Brain (organoid and tissue), 16 donors: ENCODE measurements at places on chromosomes 6 and 20.

DNA sequence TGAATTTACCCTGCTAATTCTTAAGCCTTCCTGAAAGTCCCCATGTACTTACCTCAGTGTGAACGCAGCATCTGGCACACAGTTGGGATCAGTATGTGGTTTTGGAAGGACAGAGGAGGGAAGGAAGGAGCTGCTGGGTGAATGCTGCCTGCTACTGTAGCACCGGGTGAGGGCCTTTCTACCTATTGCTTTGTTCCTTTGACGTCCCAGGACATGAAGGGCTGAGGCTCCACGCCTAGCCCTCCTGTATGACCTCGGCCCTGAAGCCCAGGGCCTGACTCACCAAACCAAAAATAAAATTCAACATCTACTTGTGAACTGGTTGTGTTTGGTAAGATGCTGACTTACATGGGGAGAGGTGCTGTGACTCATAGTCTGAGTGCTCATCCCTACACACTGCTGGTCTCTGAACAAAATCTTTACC lies 51.1 kb downstream of the ARID1B start:
- DNase-seq: no peak

DNA sequence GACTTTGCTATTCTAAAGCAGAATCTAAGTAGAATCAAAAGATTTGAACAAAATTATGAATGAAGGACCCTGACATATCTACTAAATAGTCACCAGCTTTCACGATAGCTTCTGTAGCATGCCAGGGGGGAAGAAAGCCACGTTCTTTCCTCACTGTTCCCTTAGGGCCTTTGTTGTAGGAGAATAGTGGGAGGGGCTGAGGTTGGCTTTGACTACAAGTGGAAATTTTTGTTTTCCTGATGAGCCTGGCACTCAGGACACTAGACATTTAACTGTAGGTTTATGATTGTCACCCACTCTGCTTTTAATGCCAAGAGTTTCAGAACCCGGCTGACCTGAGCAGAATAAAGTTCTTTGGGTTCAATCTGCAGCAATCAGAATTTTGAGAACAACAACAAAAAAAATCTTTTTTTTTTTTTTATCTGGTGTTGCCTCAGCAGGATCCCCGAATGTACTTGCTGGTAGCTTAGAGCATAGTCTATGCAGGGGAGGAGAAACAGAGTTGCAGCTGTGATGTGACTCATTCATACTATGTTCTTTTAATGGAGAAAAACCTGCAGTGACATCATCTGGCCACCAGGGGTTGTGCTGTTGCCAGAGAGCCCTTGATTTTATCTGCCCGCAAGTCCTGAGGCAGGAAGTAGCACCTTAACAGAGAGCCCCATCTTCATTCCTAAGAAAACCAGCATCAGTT lies 38.5 kb downstream of the TPD52L1 start:
- DNase-seq: no peak

GRCh38 chr6:49001856-49002541 lies 461.1 kb downstream of the MMUT start:
- DNase-seq: peak; percentile 74

DNA sequence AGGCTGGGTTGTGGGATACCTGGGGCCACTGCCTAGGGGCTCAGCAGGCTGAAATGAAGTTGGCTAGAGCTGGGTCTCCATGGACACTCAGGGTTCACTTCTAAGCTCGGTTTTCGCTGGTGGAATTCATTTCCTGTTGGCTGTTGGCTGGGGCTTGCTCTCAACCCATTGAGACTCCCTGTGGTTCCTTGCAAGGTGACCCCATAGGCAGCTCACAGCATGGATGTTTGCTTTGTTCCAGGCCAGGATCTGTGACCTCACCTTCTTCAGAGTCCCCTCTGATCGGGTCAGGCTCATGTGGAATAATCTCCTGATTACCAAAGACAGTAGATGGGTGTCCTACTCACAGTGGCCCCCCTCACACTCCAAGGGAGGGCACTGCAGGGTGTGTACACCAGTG lies 229.3 kb downstream of the QKI start:
- no peak for DNase-seq

DNA sequence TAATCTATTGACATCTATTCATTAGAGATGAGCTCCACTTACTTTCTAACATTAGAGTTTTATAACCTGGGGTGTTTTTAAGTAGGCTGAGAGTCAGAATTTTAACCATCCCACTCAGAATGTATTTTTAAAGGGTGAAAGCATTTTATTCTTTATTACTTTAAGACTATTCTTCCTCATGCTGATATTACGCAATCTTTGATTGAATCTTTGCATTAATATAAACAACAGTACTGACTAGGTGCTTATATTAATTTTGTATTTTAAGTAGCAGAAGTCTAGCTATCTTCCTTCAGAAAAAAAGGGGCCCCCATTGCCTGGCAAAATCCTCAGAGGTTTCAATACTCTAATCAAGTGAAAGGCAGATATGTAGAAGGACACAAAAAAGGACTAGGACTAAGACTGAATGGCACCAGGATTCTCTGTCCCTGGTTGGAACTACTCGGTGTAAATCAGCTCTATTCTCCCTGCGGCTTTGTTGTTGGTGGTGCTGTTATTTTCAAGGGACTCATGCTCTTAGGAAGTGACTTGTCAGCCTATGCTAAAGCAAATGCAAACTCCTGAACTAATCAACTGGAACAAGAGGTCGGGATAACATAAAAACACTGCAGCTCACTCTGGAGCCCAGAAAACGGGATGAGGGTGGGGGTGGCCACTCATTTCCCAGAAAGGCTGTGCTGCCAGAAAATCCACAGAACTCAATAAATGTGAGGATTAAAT lies 1324.4 kb downstream of the GRIK2 start:
- peak; percentile 32 for DNase-seq

DNA sequence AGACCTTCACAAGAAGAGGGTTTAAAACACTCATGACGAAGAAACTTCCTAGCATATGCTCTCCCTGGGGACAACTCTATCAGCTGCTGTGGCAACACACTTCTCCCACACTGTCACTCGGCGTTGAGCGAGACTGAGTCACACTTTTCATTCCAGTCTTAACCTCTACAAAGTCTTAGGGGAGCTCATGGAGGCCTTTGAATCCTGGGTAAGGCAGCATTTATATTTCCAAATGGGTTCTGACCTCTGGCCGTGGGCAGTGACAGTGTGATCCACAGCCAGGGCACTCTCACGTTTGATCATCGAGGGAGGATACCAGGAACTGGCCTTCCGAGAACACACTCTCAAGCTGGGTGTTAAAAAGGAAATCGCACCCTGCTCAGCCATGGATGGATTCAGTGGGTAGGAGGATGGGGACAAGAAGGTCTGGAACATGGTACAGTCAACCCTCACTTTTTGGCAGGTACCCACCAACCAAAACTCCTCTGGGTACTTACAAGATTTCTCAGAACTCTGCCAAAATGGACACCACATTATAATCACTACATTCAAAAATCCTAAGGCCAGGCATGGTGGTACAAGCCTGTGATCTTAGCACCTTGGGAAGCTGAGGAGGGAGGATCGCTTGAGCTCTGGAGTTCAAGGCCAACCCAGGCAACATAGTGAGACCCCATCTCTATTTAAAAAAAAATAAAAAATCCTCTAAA lies 19.6 kb downstream of the RRBP1 start:
- no peak for DNase-seq

DNA sequence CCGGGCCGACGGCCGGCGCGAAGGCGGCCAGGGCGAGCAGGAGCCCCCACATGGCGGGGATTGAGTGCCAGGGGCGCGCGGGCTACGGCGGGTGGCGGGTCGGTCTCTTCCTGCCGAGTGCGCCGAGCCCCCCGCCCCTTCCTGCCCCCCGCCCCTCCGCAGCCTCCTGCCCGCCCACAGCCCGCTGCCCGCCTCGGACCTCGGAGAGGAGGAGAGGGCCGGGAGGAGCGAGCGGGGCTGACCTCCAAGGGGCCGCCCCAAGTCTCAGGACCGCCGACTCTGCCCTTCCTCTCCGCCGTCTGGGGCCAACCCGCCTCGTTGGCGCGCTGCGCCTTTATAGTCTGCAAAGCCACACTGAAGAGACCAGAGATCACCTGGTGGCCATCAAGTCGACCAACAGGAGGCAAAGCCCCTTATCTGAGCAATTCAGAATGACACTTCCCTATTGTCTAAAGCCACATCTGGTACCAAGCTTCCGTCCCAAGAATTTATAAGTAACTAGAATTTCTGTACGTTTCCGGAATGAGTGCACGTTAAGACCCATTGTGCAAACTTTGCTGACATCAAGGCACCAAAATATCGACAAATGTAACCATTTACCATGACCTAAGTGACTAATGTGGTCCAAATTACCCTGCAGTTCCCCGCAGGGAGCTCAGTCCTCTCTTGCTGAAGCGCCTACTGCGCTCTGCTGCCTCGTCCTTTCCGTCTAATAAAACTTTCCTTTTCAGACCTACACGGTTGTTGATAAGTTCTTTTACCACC lies at the start of gene CPXM1:
Gene CPXM1 (minus strand): TSS at position 107 of the 765 bp plus-strand sequence. CDS start 55 bp downstream, at position 52.
- peak; percentile 12 for DNase-seq

DNA sequence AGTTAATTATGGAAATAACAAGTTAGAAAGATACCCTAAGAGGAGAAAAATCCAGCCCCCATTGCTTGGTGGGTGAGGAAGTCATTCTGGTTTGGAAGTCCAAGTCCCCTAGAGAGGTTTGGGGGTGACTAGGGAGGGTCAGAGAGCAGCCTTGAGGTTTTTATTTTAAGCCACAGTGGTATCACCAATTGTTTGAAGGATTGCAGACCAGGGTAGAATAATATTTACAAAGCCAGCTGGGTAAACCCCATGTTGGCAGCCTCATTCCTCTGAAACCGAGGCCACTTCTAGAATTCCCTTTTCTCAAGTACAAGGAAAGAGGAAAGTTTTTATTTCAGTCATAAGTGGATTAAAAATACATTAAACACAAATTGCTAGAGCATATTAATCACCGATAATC lies 99.7 kb downstream of the TMEM170B start:
- DNase-seq: no peak

DNA sequence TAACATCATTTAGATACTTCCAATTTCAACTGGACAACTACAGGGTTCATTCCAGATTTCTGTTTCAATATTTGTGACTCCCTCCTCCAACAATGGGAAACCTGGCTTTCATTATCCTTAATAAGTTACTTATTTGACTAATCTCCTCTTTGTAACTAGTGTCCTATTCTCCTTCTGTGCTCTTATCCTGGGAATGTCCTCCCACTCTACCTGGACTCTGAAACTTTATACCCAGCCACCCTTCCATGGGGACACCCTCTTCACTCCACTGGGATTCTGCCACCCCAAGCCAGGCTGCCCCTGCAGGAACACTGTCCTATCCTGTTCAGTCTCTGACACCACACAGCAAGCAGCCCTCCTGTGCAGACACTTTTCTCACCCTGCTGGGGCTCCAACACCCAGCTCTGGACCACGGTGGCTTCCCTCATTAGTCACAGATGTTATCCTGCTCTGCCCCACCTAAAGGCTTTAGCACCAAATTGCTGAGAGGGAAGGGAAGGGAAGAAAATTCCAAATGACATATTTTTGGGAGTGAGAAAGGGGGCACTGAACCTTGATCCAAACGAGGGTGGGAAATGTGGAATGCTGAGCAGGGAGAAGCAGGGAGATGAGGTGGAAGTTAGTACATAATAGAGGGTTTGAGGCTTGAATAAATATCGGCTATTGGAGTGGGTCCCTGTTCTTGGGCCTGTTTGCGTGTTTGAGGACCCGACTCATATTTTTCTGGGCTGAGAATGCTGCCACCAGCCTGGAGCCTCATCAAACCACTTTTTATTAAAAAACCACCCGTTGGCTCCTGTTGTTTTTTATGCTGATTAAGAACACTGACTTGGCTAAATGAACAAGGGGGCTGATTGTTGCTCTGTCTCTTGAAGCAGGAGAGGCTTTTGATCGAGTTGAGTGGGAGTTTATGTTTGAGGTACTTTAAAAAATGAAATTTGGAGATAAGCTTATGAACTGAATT lies 54.0 kb upstream of the AKIRIN2 start:
- DNase-seq: peak; percentile 3

DNA sequence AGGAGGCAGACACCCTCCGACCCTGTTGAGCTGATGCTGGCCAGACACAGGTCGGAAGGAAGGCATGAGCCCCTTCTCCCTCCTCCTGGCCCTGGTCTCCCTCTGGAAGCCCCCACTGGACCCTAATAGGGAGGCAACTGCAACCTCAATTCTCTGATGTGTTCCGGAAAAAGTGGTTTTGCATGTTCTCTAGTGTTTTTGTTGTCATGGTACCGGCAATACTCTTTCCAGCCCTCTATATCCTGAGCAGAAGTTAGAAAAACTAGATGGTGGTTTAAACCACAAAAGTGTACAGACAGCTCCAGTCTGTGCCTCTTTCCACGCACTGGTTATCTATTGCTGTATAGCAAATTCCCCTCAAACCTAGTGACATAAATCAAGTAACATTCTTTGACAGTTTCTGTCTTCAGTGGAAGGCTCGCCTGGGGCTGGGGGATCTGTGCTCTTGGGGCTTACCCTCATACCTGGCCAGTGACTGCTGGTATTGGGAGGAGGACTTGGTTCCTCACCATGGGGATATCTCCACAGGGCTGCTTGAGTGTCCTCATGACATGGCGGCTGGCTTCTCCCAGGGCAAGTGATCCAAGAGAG lies 37.0 kb downstream of the SYTL3 start:
- no peak for DNase-seq

GRCh38 chr6:150363733-150364132 lies 5.1 kb upstream of the IYD start:
- DNase-seq: no peak

DNA sequence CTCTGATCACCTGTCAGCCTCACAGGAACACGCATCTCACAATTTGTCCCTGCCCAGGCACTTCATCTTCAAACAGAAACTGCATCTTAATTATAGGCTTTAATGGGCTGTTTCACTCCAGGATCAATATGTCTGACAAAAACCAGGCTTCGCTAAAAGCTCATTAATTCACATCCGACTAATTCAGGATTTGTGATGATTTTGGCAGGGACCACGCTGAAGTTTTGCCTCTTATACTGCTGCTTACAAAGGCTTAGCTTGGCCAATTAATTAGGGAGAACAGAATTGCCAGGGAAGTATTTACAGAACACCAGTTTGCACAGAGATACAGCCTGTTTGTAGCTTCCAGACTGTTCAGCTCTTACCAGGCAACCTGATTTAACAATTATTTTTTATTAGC lies 541.0 kb upstream of the SPTLC3 start:
- DNase-seq: peak; percentile 42

DNA sequence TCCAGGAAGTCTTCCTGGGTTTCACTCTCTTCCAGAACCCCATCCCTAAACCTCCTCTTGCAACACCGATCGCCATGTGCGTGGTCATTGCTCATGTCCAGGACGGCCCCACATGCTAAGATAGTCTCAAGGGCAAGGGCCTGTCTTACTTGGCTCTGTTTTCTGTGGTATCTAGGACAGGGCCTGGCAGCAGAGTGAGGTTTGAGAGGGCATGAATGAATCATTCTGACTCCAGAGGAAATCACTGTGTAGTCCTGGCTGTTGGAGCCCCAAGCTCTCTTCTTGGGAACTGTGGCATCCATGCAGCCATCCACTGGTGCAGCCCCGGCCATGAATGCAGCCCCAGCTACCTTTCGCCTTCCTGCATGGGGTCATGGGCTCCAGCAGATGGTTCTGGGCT lies 12.4 kb downstream of the SIRPA start:
- DNase-seq: no peak

- peak; percentile 62 for DNase-seq
These were observed 73.1 kb upstream of the IPCEF1 start for GRCh38 chr6:154429711-154430110.
